ENCODE measurements at places on chromosomes 3 and 15.

GRCh38 chr3:134317106-134317947 lies 56.9 kb downstream of the AMOTL2 start:
- no peak for DNase-seq

DNA sequence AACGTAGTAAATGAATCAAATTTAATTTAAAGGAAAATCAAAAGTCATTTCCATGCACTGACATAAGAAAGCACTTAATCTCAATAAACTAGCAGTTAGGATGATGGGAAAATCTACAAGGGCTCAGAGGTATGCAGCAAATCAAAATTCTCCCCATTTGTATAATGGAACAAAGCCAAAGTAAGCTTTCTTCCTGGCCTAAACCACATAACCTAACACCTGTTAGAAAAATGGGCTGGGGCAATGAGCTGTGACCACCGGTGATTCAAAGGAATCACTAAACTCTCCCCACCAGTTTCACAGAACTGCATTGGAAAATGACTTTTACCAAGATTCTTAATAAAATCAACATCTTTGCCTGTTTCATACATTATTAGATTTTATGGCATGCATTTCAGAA lies 1024.3 kb downstream of the FHIT start:
- no peak for DNase-seq

DNA sequence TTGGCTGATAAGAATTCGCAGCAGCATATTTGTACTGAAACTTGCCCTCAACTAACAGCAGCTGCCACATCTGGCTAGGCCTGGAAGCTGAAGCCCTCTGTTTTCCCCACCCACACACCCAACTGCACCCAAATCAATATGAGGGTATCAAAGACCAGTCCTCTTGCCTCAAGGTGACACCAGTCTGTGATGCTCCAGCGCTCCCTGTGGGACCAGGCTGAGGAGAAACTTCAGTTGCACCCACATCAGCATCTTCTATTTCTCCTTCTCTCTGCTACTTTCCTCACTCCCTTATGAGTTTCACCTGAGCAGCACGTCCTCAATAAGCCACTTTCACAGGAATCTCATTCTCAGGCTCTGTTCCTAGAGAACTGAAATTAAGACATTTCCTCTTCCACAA lies 18.7 kb upstream of the GRAMD1C start:
- DNase-seq: no peak

DNA sequence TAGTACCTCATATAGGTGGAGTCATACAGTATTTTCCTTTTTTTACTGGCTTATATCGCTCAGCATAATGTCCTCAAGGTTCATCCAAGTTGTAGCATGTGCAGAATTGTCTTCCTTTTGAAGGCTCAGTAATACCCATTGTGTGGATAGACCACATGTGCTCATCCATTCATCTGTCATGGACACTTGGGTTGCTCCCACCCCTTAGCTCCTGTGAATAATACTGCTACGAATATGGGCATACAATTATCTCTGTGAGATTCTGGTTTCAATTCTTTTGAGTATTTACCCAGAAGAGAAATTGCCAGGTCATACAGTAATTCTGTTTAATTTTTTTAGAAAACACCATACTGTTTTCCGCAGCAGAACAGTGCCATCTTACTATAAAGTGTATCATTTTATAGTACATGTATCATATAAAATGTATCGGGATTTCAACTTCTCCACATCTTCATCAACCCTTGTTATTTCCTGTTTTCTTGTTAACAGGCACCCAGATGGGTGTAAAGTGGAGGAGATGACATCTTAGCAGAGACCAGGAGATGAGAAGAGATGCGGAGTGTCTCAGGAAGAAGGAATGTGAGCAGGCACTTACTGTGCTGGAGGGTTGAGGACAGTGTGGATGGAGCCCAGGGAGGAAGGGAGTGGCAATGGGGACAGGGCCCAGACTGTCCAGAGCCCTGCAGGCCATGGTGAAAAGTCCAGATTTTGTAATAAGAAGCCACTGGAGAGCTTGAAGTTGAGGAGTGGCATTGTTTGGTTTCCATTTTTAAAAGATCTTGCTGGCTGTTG lies 27.0 kb upstream of the PRR23E start:
- no peak for DNase-seq

DNA sequence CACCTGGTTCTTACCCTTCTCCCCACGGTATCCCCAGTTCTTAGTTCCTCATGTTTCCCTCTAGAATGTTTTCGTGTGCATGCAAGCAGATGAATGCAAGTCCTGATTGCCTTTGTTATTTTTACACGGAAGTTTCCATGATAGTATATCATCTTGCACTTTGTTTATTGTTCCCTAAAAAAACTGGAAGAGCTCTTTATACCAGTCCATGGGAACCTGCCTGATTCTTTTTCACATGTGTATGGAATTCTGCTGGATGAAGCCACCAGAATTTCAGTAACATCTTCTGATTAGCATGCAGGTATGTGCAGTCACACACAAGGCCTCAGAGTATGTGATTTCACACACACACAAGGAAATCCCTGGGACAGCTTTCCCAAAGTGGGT lies 16.0 kb upstream of the LRRK1 start:
- DNase-seq: no peak

GRCh38 chr3:107562969-107563529 lies 40.3 kb downstream of the BBX start:
- no peak for DNase-seq

DNA sequence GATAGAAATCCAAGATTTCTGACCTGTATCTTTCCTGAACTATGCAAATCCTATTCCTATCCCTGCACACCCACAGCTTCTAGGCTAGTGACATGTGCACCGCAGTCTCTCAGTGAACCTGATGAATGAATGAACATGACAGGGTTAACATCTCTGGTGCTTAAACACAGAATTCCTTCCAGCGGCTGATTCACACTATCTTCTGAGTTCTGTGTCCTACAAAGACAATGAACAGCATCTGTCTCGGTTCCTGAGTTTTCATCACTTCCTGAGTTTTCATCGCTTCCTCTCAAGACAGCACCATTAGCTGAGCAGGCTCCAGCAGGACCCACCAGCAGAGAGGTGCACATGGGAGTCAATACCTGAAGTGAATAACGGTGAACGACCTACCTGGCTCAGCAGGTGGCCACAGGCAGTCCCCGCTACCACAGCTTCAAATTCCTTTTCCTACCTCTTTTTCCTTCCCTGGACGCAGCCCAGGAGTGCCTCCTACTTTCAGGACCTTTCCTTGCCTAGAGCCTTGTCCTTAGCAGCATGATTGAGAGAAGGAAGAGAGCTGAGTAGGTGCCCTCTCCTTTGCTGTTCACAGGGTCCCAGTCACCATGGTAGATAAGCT lies 113.5 kb downstream of the IGF2BP2 start:
- no peak for DNase-seq

- DNase-seq: no peak
Measured at GRCh38 chr3:105877336-105877910, 8.6 kb upstream of the CBLB start.

DNA sequence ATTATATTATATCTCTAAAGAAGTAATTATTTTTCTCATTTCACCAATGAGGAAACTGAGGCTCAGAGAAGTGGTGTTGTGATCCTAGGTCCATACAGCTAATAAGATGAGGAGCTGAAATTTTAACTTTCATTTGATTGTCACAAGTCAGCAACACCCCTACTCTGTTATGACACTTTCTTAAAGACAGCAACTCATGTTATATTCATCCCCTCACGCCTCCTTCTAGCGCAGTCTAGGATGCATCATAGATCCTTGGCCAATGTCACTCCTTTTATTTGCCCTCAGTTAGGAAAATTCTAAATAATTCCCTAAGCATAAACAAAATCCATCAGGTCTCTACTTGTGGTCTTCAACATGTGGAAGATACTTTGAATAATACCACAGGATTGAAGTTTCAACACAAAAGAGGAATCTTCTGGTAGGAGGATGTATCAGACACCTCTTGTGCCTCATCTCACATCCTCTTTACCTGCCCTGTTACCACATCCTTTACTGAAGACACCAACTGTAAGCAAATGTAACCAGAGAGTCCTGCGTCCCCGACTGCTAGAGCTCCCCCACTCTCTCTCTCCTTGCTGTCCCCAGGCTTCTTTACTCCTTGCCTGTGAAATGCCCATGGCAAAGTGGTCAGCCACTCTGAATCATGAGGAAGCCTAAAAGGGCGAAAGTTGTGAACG lies 53.7 kb downstream of the TRIM42 start:
- no peak for DNase-seq

GRCh38 chr3:76638006-76638405 lies 401.9 kb upstream of the ROBO2 start:
- no peak for DNase-seq

- DNase-seq: no peak
Measured at GRCh38 chr3:178246004-178246403, 290.2 kb upstream of the KCNMB2 start.

Measured in activated CD8-positive, alpha-beta memory T cell treated with anti-CD3 and anti-CD28 coated beads for 4 hours (primary cell).